ENCODE measurements at places on chromosomes 6 and 20.

DNA sequence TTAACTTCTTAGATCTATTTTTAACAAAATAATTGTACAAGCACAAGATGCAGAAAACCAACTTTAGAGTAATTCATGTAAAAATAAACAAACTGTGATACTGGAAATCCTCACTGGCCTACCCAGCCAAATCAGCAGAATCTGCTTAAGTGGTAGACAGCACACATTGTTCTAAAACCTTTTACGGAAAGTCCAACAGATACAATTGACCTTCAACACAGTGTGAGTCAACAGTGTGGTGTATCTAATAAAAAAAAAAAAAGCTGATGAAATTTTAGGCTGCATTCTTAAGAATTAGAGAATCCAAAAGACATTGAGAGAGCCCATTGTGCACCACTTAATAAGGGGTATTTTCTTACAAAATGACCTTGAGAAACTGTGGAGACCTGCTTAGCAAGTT, 174.5 kb downstream of the COL21A1 start:
- DNase-seq, result no peak

- peak; percentile 79 for DNase-seq
Observed at GRCh38 chr20:33666293-33667244, at the start of gene ACTL10. ACTL10 (plus strand) TSS chr20:33666943; CDS start chr20:33667498, 555 bp downstream.

DNA sequence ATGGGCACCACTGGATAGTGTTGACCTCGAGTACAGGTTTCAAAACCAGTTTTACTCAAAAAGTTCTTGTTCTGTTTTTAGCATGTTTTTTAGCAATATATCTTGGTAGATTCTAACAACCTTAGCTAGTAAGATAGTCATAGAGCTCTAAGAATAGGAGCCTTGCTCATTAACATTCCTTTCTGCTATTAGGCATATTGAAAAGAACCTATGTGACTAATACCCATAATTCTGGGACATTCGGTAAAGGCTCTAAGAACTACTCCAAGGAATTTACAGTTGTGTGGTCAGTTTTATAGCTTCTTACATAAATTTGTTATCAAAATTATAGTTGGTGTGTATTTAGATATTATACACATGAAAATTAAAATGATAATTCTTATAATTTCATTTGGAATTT, 11.6 kb downstream of the SLC9A8 start:
- DNase-seq, result no peak

DNA sequence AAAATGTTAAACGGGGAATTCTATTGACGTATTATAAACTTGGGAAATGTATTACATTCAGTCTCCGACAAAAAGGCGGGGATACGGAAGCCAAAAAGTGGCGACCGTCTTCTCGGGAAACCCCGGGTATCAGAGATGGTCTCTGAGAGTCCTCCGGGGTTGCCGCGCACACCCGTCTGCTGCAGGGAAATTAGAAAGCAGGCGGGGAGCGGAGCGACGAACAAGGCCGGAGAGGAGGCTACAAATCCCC, 1.5 kb downstream of the SALL4 start:
- DNase-seq, result no peak

DNA sequence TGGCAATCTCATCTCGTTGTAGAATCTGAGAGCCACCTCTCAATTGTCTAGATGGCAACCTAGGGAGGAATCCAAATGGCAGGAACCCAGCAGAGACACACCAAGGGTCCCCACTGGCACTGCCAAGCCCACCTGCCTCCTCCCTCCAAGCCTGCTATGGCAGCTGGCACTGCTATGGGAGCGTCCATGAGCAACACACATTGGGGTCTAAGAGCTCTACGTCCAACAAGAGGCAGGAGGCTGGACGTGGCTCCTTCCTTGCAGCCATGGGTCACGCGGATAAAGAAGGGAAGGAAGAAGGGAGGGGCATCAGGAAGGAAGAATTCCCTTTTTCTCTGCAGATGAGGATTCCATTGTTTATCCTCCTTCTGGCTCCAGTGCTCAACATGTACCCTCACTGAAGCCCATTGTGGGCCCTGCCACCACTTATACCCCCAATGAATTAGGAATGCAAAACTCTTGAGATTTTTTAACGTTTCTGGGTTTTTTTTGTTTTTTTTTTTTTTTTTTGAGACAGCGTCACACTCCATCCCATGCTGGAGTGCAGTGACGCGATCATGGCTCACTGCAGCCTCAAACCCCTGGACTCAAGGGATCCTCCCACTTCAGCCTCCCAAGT, 17.3 kb downstream of the ATP9A start:
- DNase-seq, result no peak

DNA sequence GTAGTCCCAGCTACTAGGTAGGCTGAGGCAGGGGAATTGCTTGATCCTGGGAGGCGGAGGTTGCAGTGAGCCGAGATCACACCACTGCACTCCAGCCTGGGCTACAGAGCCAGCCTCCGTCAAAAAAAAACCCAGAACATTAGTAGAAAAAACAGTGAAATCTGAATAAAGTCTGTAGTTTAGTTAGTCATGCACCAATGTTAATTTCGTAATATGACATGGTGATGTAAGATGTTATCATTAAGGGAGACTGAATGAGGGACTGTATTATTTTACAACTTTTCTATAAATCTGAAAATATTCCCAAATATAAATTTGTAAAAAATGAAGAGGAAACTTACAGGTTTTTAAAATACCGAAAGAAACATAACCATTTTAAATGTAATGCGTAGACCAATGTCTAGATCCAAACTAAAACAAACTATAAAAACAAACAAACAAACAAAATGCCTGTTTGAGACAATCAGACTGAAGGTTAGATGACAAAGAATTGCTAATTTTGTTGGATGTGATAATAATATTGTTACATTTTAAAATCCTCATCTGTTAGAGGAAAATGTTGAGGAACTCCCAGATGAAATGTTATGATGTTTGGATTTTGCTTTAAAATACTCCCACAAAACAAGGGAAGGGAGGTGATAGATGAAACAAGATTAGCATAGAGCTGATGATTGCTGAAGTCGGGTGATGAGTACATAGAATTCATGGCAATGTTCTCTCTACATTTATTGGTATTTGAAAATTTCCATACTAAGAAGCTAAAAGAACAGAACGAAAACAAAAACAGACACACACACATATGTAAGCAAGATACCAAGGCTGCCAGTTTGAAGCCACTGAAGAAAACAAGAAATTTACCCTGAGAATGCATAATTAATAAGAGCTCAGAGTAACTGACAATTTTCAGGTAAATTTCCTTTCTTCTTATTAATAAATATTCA, 1.8 kb downstream of the GSTA4 start:
- no peak for DNase-seq

DNA sequence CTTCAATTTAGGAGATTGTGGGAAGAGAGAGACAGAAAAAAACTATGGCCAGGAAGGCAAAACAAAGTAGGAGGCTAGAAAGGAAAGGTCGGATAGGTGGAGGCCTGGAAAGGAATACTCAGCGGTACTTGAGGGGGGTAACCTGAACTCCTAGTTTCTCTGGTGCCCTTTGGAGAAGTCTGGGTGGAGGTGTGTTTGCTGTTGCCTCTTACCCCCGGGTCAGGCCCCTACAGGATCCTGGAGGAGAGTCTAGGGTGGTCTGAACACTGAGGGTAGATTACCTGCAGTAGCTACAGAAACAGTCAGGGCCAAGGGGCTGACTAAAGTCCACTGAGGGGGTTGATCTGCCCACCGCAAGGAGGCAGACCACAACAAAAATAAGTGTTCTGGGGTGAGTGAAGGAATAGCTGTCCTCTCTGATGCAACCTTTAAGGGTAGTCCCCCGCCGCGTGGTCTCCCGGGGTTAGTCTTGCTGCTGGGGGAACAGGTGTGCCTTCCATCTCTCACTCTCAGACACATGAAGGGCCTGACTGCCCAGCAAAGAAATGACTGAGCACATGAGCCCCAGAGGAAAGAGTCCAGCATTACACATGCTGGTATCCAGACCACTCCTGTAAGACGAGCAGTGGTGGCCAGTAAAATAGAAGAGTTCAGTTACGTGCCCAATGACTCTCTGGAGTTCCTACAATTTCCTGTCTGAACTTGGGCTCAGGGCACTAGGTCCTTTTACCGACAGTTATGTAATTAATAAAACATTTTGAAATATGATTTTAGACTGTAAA, 59.5 kb downstream of the MTHFD1L start:
- DNase-seq, result no peak

- DNase-seq, result no peak
Observed at GRCh38 chr20:22346716-22347115, 237.7 kb downstream of the FOXA2 start.

GRCh38 chr6:19771753-19772336, 65.3 kb upstream of the ID4 start:
- DNase-seq, result no peak

DNA sequence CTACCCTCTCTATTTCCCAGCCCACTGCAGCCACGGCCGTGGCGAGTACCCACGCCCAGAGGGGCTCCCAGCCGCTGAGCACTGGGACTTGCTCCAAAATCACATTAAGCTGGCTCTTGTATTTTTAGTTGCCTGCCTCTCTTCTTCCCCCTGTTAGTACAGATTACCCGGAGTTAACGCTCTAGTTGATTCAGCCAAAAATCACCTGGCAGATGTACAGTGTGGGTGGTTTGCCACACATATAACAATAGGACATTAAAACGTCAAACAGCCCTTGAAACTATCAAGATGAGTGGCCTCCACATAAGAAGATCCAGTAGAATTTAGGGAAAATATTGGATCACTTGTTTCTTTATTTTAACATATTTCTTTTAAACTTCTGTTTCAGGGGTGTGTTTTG, 268.8 kb upstream of the PRDM1 start:
- no peak for DNase-seq

DNA sequence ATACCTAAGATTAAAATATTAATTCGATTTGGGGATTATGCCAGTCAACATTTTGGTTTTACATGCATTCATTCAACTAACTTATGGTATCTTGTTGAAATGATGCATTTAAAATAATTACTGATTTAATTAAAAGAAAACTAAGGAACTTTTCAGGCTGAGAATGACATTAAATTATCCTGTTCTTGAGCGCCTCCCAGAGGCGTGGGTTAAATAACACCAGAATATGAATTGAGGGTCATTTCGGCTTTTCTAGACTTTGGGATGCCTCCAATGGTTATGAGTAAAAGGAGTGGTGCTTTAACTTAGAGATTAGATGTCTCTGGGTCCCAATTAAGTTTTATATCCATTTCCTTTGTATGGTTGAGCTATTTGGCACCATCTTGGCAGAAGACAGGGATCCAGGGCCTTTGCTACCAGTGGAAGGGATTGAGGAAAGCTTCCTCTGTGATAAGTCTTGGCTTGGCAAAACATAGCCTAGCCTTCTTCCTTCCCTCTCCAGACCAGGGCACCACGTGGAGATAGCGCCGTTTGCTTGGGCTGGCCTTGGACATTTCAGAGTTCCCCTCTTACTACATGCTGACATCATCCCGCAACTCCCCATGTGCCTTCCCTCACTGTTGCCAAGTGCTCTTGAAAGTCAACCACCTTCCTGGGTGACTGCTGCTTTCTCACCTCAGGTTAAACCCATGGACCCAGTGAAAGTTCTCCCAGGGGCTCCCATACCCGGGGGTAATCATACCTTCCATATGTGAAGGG, 28.7 kb downstream of the GNAS start:
- DNase-seq, result no peak

DNA sequence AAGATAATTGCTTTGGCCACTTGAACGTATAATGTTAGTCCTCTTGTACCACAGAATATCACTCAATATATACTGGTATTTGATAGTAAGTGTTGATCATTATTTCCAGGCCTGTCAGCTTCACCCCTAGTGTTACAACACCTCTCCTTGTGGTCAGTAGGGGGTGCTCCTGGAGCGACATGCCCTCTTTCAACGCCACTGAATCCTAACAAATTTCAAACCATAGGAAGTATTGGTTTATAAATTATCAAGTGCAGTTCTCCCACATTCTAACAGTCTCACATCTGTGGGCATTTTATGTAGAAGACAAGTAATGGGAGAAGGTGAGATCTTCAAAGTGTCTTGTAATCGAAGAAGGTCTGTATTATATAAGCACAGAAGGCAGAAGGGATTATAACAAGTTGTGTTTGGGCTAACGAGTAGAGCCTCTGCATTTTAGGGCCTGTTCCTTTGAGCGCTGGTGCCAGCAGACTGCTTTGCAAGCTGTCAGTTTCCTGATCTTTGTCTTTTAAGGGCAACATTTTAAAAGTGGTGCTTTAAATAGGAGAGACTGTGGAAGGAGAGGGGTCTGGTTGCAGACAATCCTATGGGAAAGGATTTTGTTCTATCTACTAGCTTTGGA, 57.1 kb upstream of the CEP162 start:
- DNase-seq, result no peak

DNA sequence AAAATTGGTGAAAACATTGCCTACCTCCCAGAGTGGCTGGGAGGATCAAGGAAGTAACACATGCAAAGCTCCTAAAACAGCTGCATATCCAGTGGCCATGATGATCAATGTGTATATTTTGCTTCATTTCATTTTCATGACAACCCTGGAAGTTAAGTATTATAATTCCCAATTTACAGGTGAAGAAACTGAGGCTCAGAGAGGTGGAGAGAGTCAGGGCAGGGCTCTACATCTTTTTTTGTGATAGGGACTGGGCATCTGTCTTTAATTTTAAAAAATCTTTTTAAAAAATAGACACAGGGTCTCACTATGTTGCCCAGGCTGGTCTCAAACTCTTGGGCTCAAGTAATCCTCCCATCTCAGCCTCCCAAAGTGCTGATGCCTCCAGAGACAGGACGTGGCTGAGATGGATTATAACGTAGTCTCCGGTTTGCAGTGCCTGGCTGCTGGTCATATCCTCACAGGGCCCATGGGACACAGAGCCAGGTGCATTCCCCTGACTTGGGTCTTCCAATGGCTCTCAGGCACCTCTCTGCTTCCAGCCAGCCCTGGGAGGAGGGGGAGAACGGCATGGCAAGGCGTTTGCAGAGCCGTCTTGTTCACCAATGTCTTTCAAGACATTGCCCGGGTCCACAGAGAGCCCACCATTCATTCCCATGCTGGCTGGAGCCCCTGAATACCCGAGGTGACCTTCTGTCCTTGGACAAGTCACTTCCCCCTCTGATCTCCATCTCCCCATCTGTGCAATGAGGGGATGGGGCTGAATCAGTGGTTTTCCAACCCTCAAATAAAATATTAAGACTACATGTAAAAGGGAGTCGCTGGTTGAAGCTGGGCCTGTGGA, 38.3 kb downstream of the HNF4A start:
- no peak for DNase-seq

DNA sequence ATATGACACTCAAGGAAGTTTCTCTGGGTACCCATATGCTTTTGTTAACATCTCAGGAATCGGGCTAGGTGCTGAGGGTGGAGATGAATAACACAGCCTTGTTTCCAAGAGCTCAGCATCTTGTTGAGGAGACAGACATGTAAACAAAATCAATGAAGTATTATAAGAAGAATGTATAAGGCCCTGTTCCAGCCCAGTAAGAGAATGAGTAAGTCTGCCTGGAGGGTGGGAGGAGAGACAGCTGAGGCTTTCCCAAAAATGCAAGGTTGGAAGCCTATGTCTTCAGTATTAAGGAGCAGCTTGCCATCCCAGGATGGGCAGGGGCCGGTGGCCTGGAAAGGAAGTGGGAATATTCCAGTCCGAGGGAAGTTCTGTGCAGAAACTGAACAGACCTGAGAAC, 615.3 kb upstream of the BTBD3 start:
- DNase-seq, result no peak

GRCh38 chr6:30152016-30152673, 8.9 kb downstream of the TRIM10 start:
- DNase-seq, result no peak

- DNase-seq, result no peak
Observed at GRCh38 chr6:131250122-131250521, 114.9 kb downstream of the AKAP7 start.

GRCh38 chr20:62977613-62978560, 25.4 kb downstream of the SLC17A9 start:
- peak; percentile 45 for DNase-seq

- DNase-seq, result no peak
Observed at GRCh38 chr6:45350186-45350710, 22.1 kb downstream of the RUNX2 start.

Measured in stimulated activated CD8-positive, alpha-beta memory T cell treated with anti-CD3 and anti-CD28 coated beads, Interleukin-7, amount 100 ng/mL, for 24 hours (primary cell).